ENCODE measurements at places on chromosomes 7 and 10.

DNA sequence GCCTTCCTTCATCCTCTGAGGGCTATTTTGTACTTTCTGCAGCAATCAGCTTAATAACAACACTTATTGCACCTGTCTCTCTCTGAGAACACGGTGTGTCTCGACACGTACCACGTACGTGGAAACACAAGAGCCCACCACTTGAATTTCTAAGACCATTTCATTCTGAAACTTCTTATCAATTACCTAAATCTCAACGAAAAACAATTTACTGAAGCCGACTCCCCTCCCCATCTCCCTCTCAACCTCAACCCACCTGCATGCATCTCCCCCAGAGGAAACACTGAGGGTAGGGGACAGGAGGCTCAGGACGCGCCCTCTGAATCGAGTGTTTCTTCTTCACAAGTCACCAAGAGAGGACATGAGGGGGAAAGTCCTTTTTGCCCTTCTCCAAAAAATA, 278.6 kb downstream of the USP6NL start:
- DNase-seq: no peak

- DNase-seq: no peak
These were observed 102.0 kb downstream of the ADAM12 start for GRCh38 chr10:126286256-126286780.

DNA sequence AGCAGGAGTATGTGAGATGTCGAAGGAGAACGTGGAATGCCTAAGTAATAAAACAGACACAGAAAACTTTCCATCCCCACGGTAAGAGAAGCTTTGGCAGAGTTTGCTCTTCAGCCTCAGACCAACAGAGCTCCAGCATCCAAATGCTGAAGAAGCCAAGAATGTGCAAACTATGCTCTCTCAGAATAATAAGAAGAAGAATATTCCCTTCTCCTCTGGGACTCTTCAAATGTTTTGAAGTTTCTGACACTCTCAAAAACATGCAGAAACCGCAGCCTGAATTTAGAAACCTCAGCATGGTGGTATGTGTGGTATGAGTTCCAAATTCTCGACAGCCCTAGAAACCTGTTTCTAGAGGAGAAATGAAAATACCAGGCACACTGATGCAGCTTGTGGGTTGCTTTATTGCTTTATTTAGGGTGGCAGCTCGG, 113.3 kb downstream of the KCNMA1 start:
- no peak for DNase-seq

DNA sequence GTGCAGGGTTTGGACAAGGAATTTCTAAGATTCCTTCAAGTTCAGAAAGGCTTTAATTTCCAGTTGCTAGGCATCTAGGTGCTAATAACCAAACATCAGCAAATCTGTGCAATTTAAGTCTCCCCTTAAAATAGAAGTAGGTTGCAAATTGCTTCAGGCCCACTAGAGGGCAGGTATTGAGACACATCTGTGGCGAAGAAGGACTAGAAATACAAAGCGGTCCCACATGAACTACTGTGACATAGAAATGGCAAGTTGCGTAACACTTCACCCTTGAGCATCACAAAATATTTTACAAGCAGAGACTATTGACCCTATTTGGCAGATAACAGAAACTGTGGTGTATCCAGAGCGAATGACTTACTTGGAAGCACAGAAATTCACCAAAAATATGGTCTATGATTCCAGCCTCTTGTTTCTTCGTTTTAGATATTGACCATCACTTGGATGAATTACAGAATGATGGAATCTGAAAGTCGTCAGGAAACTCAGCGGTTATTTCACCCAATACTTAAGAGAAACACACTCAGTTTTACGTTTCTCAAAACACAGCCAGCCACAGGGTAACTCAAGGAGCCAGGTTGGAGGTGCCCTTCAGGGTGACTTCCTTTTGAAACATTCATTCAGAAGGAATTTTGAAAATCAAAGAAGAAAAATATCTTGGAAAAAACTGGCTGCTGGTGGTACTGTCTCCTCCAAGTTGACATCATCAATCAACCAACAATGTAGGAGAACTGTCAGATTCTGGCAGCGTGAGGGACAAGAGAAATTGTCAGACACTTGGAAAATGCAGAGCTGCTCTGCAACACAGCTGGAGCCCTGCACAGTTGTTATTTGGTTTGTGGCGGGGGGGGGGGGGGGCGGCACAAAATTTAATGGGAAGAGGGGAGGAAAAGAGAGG, 256.3 kb upstream of the MINDY3 start:
- DNase-seq: peak; percentile 5

DNA sequence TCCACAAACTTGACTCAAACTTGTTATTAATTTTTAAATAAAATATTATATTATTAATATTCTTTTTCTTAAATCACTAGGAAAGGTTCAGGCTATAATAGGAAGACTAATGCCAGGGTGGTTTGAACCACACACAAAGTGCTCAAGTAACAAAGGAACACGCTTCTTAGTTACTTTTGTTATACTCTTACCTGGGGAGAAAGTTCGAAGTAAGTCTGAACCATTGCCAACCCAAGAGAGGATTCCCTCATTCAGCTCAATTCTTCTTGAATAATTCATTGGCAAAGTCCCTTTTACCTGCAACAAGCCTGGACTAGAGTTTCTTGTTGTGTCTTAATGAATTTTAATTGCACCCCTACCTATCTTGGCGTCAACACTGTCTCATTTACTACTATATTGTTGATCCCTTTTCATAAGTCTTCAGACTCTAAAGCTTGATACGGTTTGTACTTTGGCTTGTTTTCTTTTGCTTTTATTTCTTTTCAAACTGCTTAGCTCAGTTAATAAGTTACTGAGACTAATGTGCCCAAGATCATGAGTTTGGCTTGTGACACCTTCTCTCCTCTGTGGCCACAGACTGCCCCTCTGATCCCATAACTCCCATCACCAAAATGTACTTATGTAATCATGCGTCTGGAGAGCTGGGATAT, 10.2 kb upstream of the C10orf67 start:
- DNase-seq: peak; percentile 62

DNA sequence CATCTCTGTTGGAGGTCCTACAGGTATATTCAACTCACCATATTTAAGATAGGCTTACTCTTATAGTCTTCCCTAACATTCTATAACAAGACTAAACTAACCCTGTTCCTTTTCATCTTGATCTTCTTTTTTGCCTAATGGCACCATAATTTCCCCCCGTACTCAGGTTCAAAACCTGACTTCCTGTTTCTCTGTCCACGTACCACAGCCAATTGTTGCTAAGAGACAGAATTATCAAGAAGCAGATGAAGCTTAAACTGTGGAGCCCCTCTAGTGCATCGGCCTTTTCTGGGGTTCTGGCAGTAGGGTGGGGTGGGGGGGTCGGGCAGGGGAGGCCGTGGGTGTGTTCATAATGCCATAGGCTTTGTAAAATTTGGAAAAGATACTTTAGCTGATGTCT, 109.2 kb downstream of the EVX1 start:
- DNase-seq: no peak

- no peak for DNase-seq
These were observed 99.3 kb downstream of the DIP2C start for GRCh38 chr10:589961-590680.

DNA sequence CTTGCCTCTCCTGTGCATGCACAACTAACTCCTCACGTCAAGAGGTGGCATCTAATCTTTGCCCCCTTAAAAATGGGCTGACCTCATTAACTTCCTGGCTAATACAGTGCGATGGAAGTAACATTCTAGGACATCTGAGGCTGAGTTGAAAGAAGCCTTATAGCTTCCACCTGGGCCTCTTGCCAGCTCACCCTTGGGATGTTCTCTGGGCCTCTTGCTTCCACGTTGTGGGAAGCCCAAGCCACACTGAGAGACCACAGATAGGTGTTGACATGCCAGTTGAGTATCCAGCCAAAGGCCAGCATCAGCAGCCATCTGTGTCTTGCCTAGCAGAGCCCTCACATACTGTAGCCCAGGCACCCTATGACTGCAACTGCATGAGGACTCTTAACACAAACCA, 60.8 kb upstream of the GDF10 start:
- no peak for DNase-seq

DNA sequence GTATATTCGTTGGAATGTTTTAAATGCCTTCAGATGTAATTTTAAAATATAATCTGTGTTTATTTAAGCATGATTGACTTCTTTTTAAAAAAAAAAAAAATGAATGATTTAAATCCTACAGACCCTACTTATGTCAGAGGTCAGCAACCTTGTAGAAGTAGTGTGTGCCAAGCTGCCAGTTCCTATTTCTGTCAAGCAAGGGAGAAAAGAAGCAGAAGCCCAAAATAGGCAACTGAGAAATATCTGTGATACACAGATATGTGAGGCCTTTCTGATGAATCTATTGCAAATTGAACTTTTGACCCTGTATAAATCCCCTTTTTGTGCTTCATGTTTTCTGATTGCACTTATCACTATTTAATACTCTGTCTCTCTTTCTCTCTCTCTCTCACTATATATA, 199.5 kb downstream of the LRRN3 start:
- DNase-seq: no peak

DNA sequence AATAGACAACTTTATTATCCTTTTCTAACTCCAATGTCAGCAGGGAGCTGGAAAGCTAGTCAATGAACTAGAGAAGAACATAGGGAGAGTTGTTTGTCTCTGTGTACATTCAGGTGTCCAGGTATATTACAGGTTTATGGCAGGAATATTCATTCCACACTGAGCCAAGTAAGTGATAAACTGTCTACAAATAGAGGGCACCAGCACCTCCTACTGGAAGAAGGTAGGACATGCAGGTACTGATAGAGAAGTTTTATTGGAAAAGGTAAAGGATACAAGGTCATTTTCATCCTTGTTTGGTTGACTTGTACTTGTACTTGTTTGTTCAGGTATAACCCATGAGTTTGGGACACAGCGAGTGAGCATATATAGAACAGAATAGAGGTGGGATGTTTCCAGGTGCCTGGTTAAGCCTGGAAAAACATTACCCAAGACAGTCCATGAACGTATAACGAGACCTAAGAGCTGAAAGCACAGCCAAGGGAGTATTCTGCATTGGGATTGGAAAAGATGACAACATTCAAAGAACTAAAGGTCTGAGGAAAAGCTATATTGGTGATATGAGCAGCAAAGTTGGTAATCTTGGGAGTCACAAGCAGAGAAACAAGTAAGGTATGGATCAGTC, 61.4 kb upstream of the PPP1R3C start:
- peak; percentile 23 for DNase-seq

DNA sequence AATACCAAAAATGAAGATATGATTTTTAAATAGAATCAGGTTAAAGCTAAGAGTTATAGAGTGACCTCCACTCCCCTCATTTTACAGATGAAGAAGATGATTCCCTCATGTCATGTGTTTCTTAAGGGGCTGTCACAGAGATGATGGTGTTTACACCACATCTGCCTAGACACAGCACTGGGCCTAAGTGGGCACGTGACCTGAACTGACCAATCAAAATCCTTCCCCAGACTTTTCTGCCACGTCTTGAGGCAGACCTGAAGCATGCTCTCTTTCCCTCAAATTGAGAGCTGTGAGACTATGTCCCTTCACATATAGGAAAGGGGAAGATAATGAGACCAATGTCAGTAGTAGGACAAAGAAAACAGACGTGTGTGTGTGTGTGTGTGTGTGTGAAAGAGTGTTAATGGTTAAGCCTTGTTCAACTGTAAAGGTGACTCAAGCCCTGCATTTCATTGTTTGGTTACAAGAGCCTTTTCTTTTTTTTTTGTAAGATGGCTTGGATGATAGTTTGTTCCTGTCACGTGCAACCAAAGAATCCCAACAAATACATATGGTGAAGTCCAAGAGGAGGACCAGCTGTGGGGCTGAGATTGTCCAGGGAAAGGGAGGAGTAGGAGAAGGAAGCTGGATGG, 172.8 kb upstream of the AOAH start:
- DNase-seq: peak; percentile 17

DNA sequence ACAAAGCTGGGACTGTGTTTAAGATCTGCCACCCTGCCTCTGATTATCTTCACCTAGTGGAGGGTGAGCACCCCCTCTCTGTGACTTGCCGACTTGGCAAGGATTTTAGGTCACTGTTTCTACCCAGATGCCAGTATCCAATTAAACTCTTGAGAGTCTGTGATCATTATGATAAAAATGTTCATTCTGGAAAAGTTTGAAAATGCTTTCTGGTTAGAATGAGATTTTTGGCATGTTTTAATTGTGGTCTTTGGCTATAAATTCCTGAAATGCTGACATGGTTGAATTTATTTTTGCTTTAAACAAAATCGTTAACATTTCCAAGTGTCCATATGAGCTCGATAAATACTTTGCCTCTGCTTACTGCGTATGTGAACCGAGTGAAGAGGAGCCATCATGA, 221.4 kb downstream of the BICC1 start:
- DNase-seq: no peak

DNA sequence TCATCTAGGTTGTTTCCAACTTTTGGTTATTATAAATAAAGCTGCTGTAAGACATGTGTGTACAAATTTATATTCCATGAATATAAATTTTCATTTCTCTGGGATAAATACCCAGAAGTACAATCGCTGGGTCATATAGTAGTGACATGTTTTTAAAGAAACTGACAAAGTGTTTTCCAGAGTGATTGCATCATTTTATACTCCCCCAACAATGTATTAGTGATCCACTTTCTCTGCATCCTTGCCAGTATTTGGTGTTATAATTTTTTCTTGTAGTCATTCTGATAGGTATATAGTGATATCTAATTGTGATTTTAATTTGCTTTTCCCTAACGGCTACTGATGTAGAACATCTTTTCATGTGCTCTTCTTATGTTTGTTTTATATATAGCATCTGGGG, 27.0 kb upstream of the ARHGAP21 start:
- no peak for DNase-seq

DNA sequence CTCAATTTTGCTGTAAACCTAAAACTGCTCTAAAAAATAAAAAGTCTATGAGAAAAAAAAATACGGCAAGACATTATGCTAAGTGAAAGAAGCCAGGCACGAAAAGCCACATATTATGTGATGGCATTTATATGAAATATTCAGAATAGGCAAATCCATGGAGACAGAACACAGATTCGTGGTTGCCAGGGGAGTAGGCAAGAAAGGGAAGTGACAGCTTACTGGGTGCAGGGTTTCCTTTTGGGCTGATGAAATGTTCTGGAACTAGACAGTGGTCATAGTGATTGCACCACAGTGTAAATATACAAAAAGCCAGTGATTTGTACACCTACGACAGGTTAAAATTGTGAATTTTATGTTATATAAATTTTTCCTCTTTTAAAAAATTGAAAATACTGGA, 41.3 kb upstream of the GLI3 start:
- DNase-seq: no peak

DNA sequence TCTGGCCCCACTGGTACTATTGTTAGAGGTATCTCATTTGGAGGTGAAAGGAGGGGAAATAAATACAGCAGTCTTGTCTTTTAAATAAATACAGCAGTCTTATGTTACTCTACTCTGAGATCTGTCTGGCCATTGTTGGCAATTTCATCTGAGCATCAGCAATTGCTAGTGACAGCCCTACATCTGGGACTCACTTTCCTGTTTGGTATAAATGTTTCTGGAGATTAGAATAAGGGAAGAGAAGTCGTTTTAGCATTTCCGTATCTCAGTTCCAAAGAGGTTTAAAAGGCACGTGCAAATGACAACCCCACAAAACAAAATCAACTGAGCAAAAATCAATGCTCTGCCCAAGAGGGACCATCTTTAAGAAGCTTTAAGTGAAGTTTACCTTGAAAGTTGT, 18.1 kb upstream of the CNNM2 start:
- DNase-seq: no peak
